Hepatocyte (in vitro differentiated cells): ENCODE measurements at places on chromosomes 2 and 18. TPM values are rescaled to one million over a fixed set of nuclear protein-coding genes. Genes with fewer than 3 reads are reported as not detected.

DNA sequence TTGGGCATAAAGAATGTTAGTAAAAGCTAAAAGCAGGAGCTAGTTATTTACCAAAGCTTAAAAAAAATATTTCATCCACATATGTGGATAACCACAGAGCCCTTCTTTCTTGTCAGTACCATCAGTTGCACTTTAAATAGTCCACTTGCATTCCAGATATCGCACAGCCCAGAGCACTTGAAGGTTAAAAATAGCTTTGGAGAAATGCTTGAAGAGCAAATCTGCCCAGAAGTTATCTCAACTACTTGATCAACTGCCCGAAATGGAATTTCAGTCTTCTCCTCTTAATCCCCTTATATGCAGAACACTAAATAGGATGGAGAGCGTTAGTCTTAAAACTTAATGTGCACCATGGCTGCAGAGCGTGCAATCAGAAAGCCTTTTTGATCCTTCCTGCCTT is 148.3 kb downstream of the PLEKHA3 start:
- H3K27ac ChIP-seq, result no peak overlapping the region
- no peaks in the 10 kb centered on the region for H3K27me3 ChIP-seq
- no peaks in the 10 kb centered on the region for H3K36me3 ChIP-seq
- no peak for DNase-seq
- H3K4me1 ChIP-seq, result no peaks in the 10 kb centered on the region

- H3K4me1 ChIP-seq, result peaks cover 16% of the 10 kb centered on the region
- H3K27me3 ChIP-seq, result no peaks in the 10 kb centered on the region
- H3K36me3 ChIP-seq, result no peaks in the 10 kb centered on the region
These were observed 71.1 kb upstream of the NEUROD1 start for GRCh38 chr2:181751266-181752030.

- H3K4me1 ChIP-seq, result no peaks in the 10 kb centered on the region
- no peaks in the 10 kb centered on the region for H3K27me3 ChIP-seq
- no peak overlapping the region for H3K27ac ChIP-seq
These were observed 312.3 kb upstream of the PKDCC start for GRCh38 chr2:41735476-41735875.

DNA sequence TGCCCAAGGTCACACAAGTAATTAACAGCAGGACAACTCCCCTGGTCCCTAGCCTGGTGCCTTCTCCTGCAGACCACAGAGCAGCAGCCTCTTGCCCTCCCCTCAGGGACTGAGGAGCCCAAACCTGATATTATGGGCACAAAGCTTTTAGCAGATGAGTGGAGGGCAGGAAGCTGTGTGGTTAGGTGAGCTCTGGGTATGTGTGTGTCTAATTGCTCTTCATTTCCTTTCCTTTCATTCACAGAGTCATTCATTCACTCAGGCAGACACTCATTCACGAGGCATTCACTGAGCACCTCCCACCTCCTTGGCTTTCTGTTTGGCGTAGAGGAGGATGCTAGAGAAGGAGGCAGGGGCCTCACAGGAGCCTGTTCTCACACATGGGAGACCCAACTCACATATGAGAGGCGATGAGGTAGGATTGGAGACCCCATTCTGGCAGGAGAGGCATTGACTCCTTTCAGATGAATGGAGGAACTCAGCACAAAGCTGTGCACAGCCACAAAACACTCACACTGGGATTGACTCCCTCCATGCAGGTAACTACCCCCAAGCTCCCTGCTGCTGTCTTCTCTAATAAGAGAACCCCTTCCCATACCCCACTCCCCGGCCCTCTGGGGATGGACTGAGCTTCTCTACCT is 306.8 kb upstream of the SKOR2 start:
- peaks cover 17% of the 10 kb centered on the region for H3K27me3 ChIP-seq
- no peaks in the 10 kb centered on the region for H3K36me3 ChIP-seq
- no peaks in the 10 kb centered on the region for H3K4me1 ChIP-seq
- no peak overlapping the region for H3K27ac ChIP-seq
- no peak overlapping the region for H3K4me3 ChIP-seq

DNA sequence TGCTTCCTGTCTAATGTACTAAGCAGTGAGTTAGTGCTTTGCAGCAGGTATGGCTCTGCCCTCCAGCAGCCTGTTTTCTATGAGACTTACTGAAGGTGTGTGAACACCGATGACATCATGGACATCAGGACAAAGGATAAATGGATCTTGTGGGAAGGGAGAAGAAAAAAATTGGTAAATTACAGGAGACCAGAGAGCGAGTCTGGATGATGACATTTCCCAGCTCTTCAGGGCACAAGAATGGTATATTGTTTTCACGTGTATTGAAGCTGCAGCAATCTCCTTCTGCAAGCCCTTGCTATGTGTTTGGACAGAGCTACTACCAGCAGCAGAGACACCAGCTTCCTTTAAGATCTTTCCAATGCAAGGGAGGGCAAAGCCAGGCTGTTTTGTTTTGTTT is 47.2 kb downstream of the DCC start:
- H3K4me1 ChIP-seq, result no peaks in the 10 kb centered on the region
- H3K27me3 ChIP-seq, result no peaks in the 10 kb centered on the region
- H3K36me3 ChIP-seq, result no peaks in the 10 kb centered on the region
- H3K4me3 ChIP-seq, result no peak overlapping the region
- no peak overlapping the region for H3K27ac ChIP-seq

GRCh38 chr2:45965871-45966498 is 314.5 kb downstream of the PRKCE start:
- H3K36me3 ChIP-seq, result no peaks in the 10 kb centered on the region
- H3K27me3 ChIP-seq, result no peaks in the 10 kb centered on the region
- no peak overlapping the region for H3K27ac ChIP-seq
- no peak for DNase-seq

DNA sequence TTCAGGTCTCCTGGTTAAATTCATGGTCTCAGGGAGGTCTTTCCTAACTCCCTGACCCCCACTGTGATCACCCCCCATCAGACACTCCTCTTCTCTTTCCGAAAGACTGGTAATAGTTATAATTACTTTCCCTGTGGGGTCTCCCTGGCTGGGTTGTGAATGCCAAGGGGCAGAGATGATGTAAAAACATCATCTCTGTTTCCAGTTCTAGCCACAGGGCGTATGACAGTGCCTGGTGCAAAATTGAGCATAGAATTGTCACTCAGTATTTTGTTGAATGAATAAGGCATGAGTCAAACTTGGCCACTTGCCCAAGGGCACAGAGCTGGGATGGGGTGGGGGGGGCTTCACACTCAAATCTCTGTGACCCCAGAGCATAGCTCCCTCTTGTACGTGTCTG is 65.2 kb downstream of the LTBP1 start:
- DNase-seq, result no peak
- no peak overlapping the region for H3K4me3 ChIP-seq
- no peak overlapping the region for H3K27ac ChIP-seq
- H3K27me3 ChIP-seq, result no peaks in the 10 kb centered on the region
- H3K4me1 ChIP-seq, result peaks cover 22% of the 10 kb centered on the region
- no peaks in the 10 kb centered on the region for H3K36me3 ChIP-seq

DNA sequence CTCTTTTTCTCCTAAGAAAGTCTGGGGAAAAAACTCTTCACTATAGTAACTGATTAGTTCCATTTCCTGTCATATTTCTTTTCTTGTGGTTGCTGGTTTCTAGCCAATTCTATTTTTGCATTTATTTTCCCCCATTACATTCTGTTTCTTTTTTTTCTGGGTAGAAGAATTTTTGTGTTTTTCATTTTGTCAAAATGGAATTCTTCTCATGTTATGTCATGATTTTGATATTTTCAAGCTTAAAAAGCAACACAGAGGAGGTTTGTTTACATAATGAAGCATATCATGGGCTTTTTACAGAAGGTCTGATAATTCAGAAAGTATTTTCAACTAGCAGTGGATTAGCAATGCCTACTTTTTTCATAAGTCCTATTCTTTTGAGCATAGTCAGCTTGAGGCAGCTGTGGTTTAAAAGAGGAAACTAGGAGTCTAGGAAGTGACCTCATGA is 102.0 kb downstream of the MAP2 start:
- H3K4me3 ChIP-seq, result no peak overlapping the region
- H3K36me3 ChIP-seq, result no peaks in the 10 kb centered on the region
- no peak for DNase-seq
- H3K27me3 ChIP-seq, result no peaks in the 10 kb centered on the region
- peaks cover 4% of the 10 kb centered on the region for H3K4me1 ChIP-seq

DNA sequence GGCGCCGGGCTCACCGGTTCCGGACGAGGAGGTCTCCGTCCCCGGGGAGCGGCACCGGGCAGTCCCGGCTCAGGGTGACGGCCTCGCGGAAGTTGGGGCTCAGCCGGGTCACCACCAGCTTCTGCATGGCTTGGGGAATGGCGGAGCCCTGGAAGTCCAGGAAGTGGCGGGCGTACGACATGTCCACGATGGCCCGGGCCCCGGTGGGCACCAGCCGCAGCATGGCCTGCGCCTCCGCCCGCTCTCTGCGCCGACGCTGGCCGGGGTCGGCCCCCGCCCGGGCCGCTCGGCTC is 157 bp downstream of the PTGR3 start:
- peaks cover 20% of the 10 kb centered on the region for H3K4me1 ChIP-seq
- H3K27ac ChIP-seq, result peak overlapping the region; percentile 99
- H3K36me3 ChIP-seq, result no peaks in the 10 kb centered on the region
- peak overlapping the region; percentile 97 for H3K4me3 ChIP-seq

DNA sequence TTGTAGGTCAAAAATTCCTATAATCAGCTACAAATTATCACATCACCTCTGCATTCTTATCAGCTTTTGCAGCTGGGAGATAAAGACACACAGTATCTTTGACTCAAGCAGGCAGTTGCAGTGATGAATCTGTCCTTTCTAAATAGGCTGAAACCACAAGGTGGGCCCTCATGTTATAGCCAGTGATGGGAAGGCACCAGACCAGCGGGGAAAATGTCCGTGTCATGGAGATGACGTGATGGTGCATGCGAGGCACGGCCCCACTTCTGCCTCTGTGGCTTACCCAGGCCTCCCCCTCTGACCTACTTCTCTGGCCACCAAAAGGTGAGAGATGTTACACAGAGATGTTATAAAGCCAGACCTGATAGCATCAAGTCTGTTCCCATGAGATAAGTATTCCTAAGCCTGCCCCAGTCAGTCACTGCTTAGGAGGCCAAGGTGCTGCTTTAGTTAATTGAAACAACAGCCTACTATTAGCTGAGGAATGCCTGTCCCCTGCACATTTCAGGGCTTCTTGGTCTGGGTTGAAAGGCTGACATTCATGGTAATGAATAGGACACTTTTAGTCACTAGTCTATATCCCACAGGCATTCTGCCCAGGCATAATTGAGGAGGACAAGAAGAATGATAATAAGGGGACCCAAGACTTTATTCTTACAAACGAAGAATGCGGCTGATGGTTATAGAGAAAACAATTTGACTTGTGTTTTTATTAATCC is 327.9 kb downstream of the LPIN1 start:
- no peak overlapping the region for H3K4me3 ChIP-seq
- peaks cover 4% of the 10 kb centered on the region for H3K4me1 ChIP-seq
- DNase-seq, result no peak
- no peaks in the 10 kb centered on the region for H3K36me3 ChIP-seq

GRCh38 chr18:30234755-30235154 is 807.8 kb downstream of the DSC3 start:
- H3K27me3 ChIP-seq, result no peaks in the 10 kb centered on the region
- no peak overlapping the region for H3K4me3 ChIP-seq
- DNase-seq, result no peak
- no peak overlapping the region for H3K27ac ChIP-seq

GRCh38 chr2:219575566-219576504 is 3.7 kb downstream of the INHA start:
- DNase-seq, result no peak

GRCh38 chr2:62046141-62046540 is 140.7 kb downstream of the COMMD1 start:
- H3K27me3 ChIP-seq, result no peaks in the 10 kb centered on the region
- no peak for DNase-seq
- H3K27ac ChIP-seq, result peak overlapping the region; percentile 74

- no peak overlapping the region for H3K4me3 ChIP-seq
- DNase-seq, result no peak
- H3K36me3 ChIP-seq, result no peaks in the 10 kb centered on the region
- H3K27me3 ChIP-seq, result no peaks in the 10 kb centered on the region
- peaks cover 4% of the 10 kb centered on the region for H3K4me1 ChIP-seq
These were observed 43.7 kb upstream of the SEMA4C start for GRCh38 chr2:96913398-96914202.

GRCh38 chr18:54532222-54532621 is 58.8 kb upstream of the DYNAP start:
- H3K4me3 ChIP-seq, result no peak overlapping the region
- peaks cover 11% of the 10 kb centered on the region for H3K4me1 ChIP-seq
- peak overlapping the region; percentile 76 for H3K27ac ChIP-seq
- no peaks in the 10 kb centered on the region for H3K27me3 ChIP-seq

- peak; percentile 99 for DNase-seq
- H3K4me3 ChIP-seq, result peak within 1 kb of the TSS; percentile 34
- peak within 1 kb of the TSS; percentile 96 for H3K27ac ChIP-seq
- H3K27me3 ChIP-seq, result no peaks in the 10 kb centered on the region
- H3K36me3 ChIP-seq, result no peaks in the 10 kb centered on the region
These were observed at the start of gene NBEAL1 for GRCh38 chr2:203014456-203015199. Gene NBEAL1, plus strand, starts transcription at chr2:203014875. Its CDS starts 1,510 bp downstream, at chr2:203016385.

- peak overlapping the region; percentile 61 for H3K27ac ChIP-seq
- no peaks in the 10 kb centered on the region for H3K27me3 ChIP-seq
- H3K4me3 ChIP-seq, result peak overlapping the region; percentile 2
These were observed 4.9 kb upstream of the IMP4 start for GRCh38 chr2:130337735-130338325.

DNA sequence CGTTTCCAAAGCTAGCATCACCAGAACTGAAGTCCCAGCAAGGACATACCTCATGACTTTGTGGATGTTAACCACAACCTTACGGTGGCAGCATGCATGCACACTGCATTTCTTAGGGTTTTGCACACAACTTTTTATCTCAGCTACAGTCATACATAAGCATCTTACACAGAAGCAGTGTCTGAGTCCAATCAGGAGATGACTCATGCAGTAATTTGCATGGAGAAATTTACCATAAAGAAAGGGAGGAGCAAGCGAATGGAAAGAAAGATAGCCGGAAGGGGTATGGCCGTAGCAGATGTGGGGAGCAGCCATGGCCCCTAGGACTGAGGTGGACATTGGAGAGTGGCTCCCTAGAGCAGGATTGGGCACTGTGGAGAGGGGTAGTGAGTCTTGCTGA is 522.5 kb downstream of the GALR1 start:
- H3K36me3 ChIP-seq, result no peaks in the 10 kb centered on the region
- no peaks in the 10 kb centered on the region for H3K4me1 ChIP-seq
- H3K27me3 ChIP-seq, result no peaks in the 10 kb centered on the region
- no peak overlapping the region for H3K4me3 ChIP-seq
- H3K27ac ChIP-seq, result no peak overlapping the region
- DNase-seq, result no peak

- no peaks in the 10 kb centered on the region for H3K27me3 ChIP-seq
- H3K4me1 ChIP-seq, result no peaks in the 10 kb centered on the region
- H3K4me3 ChIP-seq, result no peak overlapping the region
- DNase-seq, result no peak
These were observed 142.8 kb downstream of the LPIN1 start for GRCh38 chr2:11889101-11889850.

GRCh38 chr2:121588357-121588756 is 57.7 kb downstream of the RNU4ATAC start:
- no peak for DNase-seq
- no peaks in the 10 kb centered on the region for H3K4me1 ChIP-seq
- H3K27ac ChIP-seq, result no peak overlapping the region
- no peaks in the 10 kb centered on the region for H3K36me3 ChIP-seq
- H3K4me3 ChIP-seq, result no peak overlapping the region

The APCDD1 gene
- total RNA-seq, result 69.6 and 80.8 TPM in 2 replicates

The DNAJC5G gene
- total RNA-seq, result not detected in 2 replicates

The NAT8 gene
- 3.8 and 4.8 TPM in 2 replicates for total RNA-seq

The NDC80 gene
- 5.6 and 6.5 TPM in 2 replicates for total RNA-seq

The MCFD2 gene
- total RNA-seq, result 196 and 203 TPM in 2 replicates

The CHRND gene
- total RNA-seq, result not detected in 2 replicates

The SLC4A3 gene
- total RNA-seq, result 1.8 and 3.0 TPM in 2 replicates

The RTP5 gene
- not detected in 2 replicates for total RNA-seq
